Breast epithelium (tissue), 4 donors: ENCODE measurements at places on chromosomes 2 and 18.

DNA sequence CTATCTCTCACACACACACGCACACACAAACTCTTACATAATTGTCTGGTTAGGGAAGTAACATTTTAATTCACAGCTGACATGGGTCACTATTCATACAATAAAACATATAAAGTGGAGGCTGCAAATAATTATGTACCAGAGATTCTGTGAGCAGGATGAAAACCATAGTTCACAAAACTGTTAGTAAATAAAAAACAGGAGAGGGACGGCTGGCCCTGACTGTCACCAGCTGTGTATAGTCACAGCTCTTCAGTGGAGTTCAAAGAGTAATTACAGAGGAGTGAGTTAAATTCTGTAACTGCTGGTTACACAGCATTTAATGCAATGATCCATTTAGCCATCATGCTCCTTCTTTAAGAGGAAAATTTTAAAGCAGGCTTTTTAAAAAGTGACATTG lies 76.9 kb downstream of the NRXN1 start:
- no peaks in the 10 kb centered on the region for H3K4me1 ChIP-seq
- no peaks in the 10 kb centered on the region for H3K27me3 ChIP-seq
- DNase-seq: no peak
- H3K27ac ChIP-seq: no peak overlapping the region
- no peaks in the 10 kb centered on the region for H3K36me3 ChIP-seq
- H3K4me3 ChIP-seq: no peak overlapping the region

DNA sequence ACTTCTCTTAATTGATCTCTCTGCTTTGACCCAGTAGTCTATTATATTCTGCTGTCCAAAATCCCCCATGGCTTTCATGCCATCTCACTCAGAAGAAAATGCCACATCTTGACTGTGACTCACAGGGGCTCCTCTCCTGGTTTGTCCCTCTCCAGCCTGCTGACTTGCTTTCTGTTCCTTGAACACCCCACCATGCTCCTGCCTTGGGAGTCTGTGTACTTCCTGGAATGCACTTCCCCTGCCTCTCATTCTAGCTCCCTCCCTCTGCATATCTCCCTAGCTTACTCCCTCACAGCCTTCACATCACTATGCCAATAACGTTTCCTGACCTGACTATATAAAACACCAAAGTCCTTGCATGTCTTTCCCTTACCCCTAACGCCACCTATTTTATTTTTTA lies 167.2 kb downstream of the TRIB2 start:
- H3K4me1 ChIP-seq: no peaks in the 10 kb centered on the region
- H3K36me3 ChIP-seq: no peaks in the 10 kb centered on the region
- no peak for DNase-seq
- H3K4me3 ChIP-seq: no peak overlapping the region
- no peaks in the 10 kb centered on the region for H3K27me3 ChIP-seq

DNA sequence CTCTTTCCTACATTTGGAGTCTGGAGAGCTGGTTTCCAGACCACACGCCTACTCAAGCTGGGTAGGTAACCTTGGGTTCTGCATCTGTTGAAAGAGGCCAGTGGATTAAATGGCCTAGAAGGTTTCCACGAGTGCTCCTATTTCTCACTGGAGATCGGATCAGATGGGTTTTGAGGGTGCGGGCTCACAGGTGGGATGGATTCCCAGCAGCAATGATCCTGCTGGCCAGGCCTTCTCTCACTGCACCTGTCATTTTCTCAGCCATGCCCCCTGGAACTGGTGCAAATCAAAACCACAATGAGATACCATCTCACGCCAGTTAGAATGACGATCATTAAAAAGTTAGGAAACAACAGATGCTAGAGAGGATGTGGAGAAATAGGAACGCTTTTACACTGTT lies 747.5 kb upstream of the RAB6C start:
- no peak overlapping the region for H3K4me3 ChIP-seq
- no peaks in the 10 kb centered on the region for H3K4me1 ChIP-seq
- no peaks in the 10 kb centered on the region for H3K36me3 ChIP-seq
- no peaks in the 10 kb centered on the region for H3K27me3 ChIP-seq

DNA sequence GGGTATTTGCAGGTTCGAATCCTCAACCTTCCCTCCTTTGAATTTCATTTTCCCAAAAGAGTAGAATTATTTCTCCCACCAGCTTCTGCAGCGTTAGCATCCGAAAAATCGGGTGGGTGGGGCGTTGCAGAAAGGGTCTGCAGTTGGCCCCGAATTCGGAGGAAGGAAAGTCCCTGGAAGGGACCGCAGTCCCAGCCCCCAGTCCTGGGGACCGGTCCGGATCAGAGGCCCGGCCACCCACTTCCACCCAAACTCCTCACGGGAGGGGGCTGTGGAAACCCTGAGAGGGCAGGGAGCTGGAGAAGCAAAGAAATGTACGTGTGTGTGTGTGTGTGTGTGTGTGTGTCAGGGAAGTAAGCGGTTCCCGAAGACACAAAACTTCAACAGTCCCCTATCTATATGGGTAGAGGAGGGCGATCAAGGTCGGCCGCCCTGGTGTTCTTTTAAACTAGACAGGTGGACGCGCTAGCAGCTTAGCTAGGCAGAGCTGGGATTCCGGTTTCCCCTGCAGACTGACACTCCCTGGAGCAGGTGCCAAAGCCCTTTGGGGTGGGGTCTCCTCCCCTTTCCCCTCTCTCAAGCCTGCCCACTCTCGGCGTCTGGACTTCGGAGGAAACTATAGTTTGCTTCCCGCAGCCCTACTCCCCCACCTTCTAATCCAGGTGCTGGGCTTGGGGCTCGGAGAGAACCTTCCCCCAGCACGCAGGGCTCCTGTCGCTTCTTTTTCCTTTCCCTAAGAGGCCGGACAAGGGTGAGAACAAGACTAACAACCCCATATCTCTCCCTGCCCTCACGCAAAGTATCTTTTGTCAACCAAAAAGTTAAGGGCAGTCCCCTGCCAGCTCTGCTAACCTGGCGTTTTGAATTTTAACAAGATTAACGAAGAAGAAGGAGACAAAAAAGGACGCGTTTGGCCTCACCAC lies 4.8 kb upstream of the ONECUT2 start:
- no peaks in the 10 kb centered on the region for H3K4me1 ChIP-seq
- H3K4me3 ChIP-seq: peak overlapping the region; percentile 4
- DNase-seq: no peak

GRCh38 chr2:160666154-160667060 lies 172.8 kb upstream of the RBMS1 start:
- H3K4me3 ChIP-seq: no peak overlapping the region
- no peaks in the 10 kb centered on the region for H3K27me3 ChIP-seq
- H3K27ac ChIP-seq: peak overlapping the region; percentile 82
- H3K36me3 ChIP-seq: no peaks in the 10 kb centered on the region

DNA sequence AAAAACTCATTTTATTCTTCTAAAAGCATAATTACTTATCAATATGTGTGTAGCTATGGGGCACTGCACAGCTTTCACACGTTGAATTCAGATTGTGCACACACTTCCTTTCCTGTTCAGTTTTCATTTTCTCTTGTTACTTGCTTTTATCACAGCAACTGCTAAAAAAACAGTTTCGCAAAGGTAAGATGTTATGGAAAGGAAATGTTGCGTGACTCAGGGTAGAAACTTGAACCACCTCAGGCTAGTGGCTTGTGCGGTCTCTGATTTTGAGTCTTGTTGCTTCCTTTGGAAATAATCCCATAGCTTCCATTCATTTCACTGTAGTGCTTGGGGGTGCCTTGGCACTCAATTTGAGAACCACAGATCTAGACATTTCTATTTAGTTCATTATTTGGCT lies 171.9 kb downstream of the FMNL2 start:
- no peak overlapping the region for H3K4me3 ChIP-seq
- no peak for DNase-seq
- no peaks in the 10 kb centered on the region for H3K36me3 ChIP-seq
- no peak overlapping the region for H3K27ac ChIP-seq

- no peak overlapping the region for H3K27ac ChIP-seq
- no peaks in the 10 kb centered on the region for H3K27me3 ChIP-seq
- DNase-seq: no peak
- H3K4me3 ChIP-seq: no peak overlapping the region
- H3K4me1 ChIP-seq: no peaks in the 10 kb centered on the region
- H3K36me3 ChIP-seq: no peaks in the 10 kb centered on the region
Measured at GRCh38 chr2:147594038-147594437, 250.8 kb upstream of the ACVR2A start.
